ENCODE measurements at places on chromosomes 6 and 20.

- peak; percentile 39 for DNase-seq
These were observed 11.8 kb upstream of the GSTA1 start for GRCh38 chr6:52815167-52816092.

DNA sequence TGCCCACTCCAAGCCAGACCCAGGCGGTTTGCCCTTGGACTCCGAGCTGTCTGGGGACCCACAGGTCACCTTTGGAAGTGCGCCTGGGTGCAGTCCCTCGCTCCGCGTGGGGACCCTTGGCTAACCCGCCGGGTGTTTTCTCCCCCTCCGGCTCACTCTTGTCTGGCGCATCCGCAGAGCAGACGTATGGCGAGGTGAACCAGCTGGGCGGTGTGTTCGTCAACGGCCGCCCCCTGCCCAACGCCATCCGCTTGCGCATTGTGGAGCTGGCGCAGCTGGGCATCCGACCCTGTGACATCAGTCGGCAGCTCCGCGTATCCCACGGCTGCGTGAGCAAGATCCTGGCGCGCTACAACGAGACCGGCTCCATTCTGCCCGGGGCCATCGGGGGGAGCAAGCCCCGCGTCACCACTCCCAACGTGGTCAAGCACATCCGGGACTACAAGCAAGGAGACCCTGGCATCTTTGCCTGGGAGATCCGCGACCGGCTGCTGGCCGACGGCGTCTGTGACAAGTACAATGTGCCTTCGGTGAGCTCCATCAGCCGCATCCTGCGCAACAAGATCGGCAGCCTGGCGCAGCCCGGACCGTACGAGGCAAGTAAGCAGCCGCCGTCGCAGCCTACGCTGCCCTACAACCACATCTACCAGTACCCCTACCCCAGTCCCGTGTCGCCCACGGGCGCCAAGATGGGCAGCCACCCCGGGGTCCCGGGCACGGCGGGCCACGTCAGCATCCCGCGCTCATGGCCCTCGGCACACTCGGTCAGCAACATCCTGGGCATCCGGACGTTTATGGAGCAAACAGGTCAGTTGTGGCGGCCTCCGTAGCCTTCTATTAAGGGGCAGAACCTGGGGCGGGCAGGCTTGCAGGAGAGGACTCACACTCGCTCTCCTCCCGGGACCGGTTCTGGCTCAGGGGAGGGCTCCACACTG, 1.1 kb downstream of the PAX1 start:
- DNase-seq: no peak

- no peak for DNase-seq
These were observed 27.0 kb upstream of the SLC2A12 start for GRCh38 chr6:134079406-134079921.

DNA sequence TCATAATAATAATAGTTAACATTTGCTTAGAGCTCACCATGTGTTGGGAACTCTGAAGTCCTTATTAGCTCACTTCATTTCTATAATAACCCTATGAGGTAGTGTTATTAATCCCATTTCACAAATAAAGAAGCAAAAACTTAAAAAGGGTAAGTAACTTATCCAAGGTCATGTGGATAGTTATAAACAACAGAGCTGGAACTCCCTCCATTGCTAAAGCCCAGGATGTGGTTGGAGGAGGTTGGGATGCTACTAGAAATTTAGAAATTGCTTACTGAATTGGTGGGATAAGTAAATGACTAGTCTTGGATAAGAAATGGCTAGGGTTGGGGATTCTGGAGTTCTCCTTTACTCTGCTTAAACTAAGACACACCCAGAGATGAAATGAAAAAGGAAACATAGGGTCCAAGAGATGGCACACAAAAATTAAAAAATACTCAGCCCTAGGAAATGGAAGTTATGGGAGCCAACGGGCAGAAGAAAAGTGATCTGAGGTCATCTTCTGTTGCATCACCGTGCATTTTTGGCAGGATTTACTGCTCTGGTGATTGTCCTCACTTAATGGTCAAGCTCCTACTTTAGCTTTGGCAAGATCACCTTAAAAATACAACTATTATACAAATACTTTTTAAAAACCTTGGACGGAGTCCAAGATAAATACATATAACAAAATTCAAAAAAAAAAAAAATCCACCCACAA, 7.7 kb upstream of the CLIC5 start:
- DNase-seq: no peak

DNA sequence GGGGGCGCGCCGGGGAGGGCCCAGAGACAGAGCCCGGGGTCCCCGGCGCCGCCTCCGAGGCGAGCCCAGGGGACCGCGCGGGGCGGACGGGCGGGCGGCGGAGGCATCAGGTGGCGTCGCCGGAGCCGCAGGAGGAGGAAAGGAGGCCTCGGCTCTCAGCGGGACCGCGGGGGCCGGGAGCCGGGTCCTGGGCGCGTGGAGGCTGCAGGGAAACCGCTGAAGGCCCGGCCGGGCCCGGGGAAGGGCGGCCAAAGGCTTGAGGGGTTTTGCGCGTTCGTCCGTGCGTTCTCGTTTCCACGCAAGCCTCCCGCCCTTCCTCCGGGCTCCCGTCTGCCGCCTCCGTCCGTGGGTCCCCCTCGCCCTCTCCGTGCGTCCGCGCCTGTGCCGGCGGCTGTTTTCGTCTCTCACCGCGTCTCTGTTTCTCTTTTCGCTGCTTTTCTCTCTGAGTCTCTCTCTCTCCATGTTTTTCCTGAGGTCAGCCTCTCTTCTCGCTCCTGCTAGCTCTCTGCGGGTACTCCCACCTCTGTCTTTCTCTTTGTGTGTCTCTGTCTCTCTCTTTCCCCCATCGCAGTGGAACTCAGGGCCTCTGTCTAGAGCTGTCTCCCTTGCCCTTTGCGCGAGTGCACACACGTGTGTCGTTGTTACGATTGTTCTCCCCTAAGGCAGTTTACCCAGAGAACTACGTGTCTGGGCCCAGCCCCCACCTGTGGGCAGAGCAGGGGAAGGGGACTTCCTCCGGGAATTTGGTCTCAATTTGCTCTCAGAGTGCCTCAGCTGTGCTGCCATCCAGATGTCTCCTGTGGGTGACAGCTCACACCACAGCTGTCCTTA, 2.1 kb downstream of the IRF4 start:
- DNase-seq: no peak

DNA sequence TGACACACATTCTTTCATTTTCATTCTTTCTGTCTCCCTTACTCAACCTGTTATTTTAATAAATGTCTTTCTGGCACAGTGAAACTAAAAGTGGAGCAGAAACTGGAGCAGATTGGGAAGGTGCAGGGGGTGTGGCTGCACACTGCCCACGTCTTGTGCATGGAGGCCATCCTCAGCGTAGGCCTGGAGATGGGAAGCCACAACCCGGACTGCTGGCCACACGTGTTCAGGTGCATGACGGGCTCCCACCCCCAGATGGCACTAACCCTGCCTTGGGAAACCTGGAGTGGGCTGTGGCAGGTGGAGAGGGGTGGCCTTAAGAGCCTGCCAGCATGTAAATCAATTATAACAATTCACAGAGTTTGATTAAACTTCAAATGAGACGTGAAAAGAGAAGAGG, 71.4 kb upstream of the PBOV1 start:
- DNase-seq: no peak

DNA sequence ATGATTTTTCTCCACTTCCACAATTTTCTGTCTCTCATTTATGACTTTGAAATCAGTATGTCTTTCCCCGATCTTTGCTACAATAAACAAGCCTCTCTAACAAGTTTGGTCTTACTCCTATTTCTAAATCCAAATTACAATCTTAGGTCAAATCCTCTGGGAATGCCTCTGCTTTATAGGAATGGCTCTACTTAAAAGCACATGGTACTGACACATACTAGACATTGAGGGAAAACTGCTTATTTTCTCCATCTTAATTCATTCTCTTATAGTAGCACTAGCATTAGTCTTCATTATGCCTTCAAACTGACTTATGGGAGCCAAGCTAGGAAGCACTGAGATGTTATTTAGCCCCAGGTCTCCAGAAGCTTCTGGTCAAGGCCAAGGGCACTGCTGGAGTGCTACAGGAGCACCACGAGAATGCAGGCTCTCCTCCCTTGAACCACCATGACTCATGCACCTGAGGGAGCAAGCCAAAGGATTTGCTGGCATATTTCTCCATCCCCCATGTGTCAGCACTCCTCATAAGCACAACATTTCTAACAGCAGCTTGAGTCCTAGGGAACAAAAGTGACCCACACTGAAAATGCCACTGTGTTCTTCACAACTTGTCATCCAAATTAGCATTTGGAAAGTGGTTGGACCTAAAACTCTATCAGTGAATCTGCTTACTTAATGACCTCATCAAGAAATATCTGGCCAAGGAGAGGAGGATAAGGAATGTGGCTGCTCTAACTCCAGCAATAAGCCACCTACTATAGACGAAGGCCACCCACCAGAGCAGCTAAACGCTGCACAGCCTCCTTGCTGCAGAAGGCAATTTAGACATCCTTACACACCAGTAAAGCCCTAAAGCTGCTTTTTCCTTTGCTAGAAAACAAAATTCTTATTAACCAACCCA, 156.8 kb upstream of the KCNQ5 start:
- DNase-seq: no peak

DNA sequence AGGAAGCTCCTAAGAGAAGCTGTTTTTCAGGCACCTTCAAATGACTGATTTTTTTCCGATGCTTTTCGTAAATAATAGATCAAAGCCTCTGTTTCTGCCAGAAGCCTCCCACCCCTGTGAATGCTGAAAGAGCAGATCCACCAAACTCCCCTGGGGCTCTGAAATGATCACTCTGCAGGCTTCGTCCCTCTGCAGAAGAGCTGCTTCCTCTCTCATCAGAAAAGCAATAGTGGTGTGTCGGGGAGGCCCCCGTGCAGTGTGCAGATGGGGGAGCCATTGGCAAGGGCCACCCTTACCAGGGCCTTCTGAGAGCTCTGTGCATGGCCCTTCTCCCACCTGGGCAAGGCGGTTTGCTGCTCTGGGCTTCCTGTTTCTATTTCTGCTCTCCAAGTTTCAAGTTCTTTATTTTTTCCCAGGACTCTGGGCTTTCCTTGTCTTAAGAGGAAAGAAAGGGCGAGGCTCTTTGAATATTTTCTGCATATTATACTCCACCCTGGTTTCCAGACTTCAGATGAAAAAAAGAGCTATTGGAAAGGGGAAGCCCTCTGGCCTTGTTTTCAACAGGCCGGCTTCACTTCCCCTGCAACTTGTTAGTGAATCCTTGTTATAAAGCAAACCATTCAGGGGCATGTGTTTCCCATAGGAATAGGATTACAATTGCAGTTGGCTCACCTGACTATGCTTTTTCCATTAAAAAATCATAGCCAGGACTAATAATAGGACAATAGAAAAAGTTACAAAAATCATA, 155.2 kb downstream of the TTLL2 start:
- no peak for DNase-seq

DNA sequence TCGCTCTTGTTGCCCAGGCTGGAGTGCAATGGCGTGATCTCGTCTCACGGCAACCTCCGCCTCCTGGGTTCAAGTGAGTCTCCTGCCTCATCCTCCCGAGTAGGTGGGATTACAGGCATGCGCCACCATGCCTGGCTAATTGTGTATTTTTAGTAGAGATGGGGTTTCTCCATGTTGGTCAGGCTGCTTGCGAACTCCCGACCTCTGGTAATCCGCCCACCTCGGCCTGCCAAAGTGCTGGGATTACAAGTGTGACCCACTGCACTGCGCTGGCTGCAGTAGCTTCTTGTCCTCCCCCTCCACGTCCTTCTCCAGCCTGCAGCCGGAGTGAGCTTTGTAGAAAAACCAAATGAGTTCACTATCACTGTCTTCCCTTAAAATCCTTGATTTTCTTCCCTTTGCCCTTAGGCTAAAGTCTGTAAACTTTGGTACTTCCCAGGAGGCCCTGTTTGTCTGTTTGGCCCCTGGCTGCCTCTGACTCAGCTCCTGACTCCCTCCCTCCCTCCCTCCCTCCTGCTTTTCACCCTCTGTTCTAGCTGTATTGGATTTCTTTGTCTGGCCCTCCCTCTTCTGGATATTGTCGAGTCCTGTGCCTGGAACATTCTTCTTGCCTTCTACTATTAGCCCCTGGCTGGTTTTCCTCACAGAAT, 12.9 kb downstream of the PARD6B start:
- no peak for DNase-seq

DNA sequence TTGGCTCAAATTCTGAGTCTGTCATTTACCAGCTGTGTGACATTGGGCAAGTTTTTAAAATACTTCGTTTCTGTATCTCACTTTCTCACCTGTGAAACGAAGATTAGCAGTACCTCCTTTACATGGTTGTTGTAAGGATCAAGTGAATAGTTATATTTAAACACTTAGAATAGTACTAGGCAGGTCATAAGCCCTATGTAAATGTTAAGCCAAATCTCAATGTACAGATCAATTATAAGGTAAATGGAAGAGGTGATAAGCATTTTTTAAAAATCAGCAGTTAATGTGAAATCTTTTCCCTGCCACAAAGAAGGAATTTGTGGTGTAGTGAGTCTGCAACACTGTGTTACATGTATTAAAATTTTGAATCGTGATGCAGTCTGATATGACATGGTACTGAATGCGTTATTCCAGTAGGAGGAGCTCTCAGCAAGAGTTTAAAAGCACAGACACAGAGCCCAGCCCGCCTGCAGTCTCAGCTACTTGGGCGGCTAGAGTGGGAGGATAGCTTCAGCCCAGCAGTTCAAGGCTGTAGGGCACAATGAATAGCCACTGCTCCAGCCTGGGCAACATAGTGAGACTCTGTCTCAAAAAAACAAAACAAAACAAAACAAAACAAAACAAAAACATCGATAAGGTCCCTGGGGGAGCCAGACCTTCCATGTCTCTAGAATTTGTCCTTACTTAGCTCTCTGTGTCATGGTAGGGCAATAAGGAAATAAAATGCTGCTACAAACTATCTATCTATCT, 46.0 kb downstream of the GTF2H5 start:
- no peak for DNase-seq

DNA sequence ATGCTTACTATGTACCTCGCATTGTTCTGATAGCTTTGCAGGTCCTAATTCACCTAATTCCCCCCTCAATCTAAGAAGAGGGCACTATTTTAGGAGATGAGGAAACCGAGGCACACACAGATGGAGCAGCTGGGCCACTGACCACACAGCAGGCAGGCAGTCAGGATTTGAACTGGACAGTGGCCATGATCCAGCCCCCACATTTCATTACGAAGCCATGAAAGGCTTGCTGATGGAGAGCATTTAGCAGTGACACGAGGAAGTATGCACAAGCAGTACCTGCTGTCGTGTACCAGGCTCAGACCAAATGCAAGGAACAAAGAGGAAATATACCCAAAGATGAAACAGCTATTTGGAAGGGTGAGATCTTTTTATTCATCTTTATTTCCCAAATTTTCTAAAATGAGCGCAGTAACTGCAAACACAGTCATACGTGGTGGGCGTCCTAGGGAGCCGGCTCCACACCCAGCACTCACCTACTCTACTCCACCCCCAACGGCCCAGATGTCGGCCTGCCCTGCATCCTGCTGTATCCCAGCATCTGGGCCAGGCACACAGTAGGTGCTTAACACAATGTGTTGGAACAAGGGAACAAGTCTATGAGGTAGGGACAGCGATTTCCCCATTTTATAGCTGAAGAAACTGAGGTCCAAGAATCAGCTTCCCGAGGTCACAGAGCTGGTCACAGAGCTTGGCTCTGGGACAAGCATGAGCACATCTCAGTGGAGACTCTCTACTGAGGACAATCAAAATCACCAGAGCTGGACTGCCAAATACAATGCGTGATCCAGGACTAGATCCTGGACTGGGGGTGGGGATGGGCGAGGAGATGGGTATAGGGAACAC, 15.0 kb downstream of the PREX1 start:
- no peak for DNase-seq
